ENCODE measurements at places on chromosomes 1 and 21.

DNA sequence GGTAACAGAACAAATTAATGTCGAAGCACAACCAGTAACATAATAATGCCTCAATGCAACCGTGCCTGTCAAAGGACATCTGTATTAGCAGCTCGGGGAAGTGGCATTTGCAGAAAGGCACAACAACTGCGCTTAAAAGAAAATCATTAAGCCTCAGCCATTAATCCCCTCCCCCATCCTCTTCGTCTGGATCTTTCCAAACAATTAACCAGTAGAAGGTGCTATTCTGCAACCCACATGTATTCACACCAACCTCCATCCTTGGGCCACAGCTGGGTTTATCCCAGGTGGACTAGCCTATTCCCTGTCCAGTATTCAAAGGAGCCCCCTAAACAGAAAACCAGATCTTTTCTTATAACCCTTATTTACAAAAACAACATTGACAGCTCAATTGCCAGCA, 2.6 kb downstream of the RERE start:
- DNase-seq: no peak

GRCh38 chr1:184031409-184032107, 6.0 kb downstream of the COLGALT2 start:
- no peak for DNase-seq

DNA sequence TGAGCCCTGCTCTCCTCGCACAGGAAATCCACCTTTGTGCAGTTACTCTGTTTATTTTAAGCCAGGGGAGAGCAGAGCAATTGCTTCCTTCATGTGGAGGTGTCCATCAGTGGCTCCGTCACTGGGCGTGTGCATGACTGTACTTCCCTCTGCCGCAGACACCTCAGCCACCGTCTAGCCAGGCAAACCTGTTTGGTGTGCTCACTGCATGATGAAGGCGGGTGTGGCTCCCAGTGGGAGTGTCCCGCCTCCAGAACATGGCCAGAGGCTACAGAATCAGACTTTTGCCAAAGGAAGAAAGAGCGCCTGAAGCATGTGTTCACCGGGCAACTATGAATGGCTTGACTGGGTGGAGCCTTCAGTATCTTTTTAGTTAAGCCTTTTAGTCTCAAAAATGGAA, 26.1 kb upstream of the LAMC2 start:
- DNase-seq: peak; percentile 49

GRCh38 chr1:39063191-39063590, 37.0 kb downstream of the NDUFS5 start:
- DNase-seq: no peak

DNA sequence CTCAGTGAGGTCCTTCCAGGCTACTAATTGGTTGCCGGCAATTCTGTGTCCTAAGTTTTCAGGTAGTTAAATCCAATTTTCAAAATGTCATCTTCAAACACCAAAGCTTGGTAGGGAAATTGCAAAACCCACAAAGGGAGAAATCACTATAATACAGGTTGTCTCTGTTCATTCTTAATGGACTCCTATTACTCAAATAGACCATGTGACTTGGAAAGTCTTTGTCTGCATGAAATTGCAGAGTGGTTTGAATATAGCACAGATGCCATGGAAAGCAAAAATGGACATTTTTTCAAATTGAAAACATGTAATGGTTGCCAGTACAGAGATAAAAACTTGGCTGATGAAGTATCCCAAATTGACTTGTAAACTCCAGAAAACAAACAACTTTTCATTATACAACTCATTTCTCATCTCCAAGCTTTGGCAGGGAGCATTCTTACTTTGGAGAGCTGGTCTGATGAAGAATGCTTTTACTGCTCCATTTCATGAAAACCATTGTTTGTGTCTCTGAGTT, 169.5 kb upstream of the PKN2 start:
- no peak for DNase-seq

- no peak for DNase-seq
These were observed 33.6 kb upstream of the CD34 start for GRCh38 chr1:207944571-207944970.

- peak; percentile 15 for DNase-seq
These were observed 13.1 kb upstream of the TMEM61 start for GRCh38 chr1:54967372-54967771.

- no peak for DNase-seq
These were observed 199.0 kb upstream of the DPYD start for GRCh38 chr1:98119796-98120195.

DNA sequence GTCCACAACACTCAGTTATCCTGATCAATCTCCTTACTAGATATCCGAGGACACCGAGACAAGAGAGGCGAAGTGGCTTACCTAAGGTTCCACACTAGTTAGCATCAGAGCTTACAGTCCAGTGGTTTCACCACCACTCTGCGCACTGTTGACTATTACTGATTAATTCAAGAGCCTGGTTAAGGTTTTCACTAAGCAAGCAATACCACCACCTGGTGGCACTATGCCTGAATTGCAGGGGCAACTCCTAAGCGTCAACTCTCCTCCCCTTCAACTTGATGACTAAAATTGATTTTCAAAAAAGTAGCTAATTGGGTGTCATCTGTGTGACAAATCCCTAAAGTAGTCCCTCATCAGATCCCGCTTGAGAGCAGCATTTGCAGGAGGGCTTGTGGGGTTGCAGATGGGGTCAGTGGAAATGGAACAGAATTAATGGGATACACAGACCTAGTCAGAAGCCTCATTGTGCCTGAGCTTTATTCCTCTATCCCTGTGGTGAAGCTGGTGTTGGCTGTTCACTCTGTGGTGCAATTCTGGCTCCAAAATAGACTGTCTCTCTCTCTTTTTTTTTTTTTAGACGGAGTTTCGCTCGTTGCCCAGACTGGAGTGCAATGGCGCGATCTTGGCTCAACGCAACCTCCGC, 9.1 kb downstream of the TTC22 start:
- DNase-seq: no peak

DNA sequence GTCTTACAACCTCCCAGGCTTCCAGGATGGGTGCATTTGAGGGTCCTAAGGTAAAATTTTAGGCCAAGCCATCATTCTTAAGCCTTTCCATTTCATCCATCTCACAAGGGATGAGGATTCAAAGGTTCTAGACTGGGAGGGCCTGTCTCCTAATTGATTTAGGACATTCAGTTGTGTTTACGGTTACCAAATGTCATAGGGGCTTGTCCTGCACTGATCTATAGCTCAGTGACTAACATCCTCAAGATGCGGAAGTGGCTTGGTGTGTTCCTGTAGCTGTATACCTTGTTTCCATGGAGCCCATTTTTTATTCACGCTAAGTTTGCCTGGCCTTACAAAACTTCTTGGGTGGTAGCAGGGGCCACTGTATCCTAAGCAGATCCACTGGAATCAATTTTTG, 52.8 kb downstream of the DUSP10 start:
- no peak for DNase-seq

DNA sequence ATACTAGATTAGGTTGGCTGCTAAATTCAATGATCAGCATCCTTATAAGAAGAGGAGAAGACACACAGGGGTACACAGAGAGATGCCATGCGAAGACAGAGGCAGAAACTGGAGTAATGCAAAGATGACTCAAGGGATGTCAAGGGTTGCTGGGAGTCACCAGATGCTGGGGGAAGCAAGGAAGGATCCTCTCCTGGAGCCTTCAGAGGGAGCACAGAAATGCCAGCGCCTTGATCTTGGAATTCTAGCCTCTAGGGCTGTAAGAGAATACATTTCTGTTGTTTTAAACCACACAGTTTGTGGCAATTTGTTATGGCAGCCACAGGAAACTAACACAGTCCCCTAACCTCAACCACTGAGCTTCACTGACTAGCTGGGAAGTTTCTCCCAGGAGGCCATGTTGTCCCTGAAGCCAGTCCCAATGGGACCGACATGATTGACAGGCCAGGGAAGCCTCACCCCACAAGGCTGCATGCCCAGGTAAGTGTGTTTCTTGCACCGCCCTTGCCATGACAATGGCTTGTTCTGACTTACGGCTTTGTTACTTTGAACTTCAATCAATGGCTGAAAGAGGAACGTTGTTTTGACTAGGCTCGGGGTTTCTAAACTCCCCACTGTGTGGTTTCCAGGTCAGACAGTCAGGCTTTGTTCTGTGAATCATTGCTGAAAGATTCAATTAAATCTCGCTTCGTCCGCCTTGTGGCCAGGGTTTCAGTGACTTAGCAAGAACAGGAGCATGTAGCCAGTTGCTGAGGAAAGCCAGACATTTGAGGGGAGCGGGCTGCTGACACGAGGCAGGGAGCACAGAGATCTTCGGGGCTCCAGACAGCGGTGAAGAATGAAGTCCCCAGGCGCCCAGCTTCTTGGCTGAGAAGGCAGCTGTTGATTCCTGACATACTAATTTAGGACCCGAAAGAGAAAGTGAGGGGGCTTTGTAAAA, 62.3 kb downstream of the RUNX1 start:
- DNase-seq: no peak

GRCh38 chr1:80363689-80364475, 1357.4 kb upstream of the ADGRL4 start:
- no peak for DNase-seq

DNA sequence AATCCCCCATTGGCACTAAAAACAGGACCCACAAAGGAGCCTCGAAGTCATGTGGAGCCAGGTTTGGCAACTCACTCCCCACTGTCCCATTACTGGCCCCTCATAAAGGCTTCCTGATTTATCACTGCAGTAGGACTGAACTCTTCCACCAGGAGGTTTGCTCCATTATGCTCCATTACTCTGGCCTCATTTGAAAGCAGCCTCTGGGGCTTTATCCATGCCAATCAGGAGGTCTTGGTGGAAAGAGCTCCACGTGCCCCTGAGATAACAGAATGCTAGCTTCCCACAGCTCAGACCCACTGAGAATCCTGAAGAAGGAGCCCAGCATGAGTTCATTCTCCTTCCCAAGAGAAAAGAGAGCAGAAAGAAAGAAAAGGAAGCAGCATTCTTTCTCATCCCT, 76.4 kb downstream of the HIVEP3 start:
- no peak for DNase-seq

DNA sequence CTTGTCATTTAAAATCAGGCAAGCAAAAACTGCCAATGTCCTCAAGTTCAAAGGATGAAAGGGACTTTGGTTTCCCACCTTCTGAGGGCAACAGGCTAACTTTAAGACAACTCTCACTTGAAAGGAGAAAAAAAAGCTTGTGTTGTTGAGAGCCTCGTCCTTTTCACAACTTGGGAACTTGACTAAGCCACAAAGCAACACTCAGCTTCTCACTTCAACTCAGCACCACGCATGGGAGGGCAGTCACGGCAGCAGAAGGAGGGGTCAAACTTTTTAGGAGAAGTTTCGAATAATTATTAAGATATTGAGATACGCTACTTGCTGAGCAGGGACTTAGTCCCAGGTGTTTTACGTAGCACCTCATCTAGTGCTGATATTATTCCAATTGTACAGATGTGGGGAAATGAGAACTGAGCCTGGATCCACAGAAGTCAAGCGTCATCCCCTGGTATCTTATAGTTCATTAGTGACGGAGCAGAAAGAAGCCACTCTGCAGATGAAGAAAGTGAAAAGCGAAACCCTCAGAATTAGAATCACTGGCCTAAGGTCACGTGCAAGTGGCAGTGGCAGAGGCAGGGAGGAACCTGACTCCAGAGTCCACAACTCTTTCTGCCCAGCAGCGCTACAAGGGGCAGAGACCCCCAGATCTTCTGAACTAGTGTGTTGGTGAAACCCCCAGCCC, 83.6 kb downstream of the JAK1 start:
- DNase-seq: no peak

DNA sequence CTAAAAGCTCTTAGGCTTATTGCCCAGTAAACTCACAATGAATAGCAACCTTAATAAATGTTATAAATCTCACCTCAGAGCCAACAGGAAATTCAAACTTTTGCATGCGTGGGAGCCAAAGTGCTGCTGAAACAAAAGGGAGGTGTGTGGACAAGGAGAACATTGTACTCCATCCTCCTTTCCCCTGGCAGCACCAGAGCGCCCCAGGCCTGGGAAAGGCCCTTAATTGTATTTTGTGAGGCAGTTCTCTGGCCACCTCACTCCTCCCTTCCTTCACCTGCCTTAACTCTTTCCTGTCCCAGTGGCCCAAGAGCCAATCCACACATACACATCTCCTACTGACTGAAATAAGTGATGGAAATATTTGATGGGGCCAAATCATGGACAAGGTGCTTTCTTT, 648.5 kb downstream of the LMO4 start:
- DNase-seq: no peak

DNA sequence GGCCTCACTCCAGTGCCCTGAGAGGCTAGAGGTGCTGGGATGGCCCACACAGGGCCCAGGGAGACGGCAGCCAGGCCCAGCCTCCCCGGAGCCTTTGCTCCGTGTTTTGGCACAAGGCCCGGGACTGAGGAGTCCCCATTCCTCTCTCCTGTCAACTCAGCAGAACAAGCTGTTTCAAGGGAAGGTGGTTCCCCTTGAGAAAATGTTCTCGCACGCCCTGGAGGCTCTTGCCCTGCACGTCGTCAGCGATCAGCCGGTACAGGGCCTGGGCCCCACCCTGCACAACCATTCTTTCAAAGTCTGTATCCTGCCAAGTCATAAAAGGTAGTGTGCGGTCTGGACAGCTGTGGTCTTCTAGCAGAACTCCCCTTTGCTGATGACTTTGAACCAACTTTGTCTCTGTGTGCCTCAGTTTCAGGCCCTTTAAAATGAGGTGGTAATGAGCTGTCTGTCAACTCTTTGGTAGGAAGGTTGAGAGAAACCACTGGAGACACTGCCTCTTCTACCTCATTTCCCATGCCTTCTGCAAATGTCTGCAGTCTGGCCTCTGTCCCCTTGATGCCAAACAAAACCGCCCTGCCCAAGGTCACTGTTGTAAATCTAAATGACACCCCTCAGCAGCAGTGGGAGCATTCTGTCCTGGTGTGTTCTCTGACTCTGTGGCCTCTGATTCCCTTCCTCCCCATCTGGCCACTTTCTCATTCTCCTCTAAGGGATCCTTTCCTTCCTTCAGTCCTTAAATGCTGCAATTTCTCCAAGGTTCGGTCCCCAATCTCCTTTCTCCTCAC, 138.6 kb upstream of the JUN start:
- DNase-seq: no peak

- DNase-seq: peak; percentile 49
These were observed 3.3 kb downstream of the CROCC start for GRCh38 chr1:16924919-16925477.

DNA sequence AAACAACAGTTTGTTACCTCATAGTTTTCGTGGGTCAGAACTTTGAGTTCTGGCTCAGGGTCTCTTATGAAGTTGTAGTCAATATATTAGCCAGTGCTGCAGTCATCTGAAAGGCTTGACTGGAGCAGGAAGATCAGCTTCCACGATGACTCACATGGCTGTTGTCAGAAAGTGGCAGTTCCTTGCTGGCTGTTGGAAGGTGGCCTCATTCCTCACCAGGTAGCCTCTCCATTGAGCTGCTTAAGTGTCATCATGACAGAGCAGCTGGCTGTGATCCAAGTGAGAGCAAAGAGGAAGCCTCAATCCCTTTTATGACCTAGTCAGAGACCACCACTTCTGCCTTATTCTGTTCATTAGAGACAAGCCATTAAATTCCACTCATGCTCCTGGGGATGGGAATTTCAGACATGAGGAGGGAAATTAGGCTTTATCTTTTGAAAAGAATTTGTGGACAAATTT, 5.6 kb downstream of the OSBPL9 start:
- DNase-seq: no peak

DNA sequence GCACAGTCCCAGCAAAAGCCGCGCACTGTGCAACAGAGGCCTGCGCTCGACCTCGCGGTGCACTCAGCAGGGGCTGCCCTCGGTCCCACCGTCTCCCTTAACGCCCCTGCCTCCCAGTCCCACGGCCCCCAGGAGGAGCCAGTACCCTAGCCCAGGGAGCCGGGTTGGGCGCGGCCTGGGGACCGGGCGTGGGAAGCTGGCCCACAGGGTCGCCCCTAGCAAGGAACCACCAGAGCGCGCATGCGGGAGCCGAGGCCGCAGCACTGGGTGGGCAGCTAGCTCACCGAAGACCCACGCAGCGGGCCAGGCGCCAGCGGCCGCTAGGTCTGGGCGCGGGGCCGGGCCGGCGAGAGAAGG, 21.6 kb upstream of the ZNF678 start:
- peak; percentile 65 for DNase-seq
